Activated CD8-positive, alpha-beta memory T cell treated with anti-CD3 and anti-CD28 coated beads, Interleukin-2, amount 10 ng/mL, durations not matched to agents 7 days and 5 days (primary cell): ENCODE measurements at places on chromosomes 1 and 21. TPM values are rescaled to one million over a fixed set of nuclear protein-coding genes. Genes with fewer than 3 reads are reported as not detected.

- DNase-seq, result no peak
Observed at GRCh38 chr1:75980972-75981897, 49.0 kb upstream of the ASB17 start.

- peak; percentile 31 for DNase-seq
Observed at GRCh38 chr21:46157396-46157986, 2.1 kb upstream of the FTCD start.

DNA sequence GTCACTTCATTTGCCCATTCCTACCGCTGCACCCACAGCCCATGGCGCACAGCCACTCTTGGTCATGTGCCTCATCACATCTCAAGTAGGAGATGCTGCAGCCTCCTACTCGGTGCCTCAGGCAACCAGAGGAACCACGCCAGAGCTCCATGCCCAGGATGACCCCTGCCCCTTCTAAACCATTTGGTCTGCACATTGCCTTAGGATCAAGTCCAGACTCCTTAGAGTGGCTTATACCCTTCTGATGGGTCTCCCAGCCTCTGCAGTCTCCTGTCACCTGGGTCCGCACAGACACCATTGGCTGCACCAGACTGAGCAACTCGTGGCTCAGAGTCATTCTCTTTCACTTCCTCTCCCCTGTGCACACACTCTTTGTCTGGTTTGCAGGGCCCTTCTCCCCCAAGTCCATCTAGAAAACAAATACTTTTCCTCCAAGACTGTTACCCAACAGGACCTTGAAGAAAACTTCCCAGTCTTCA is 2.2 kb upstream of the ADORA3 start:
- DNase-seq, result no peak

DNA sequence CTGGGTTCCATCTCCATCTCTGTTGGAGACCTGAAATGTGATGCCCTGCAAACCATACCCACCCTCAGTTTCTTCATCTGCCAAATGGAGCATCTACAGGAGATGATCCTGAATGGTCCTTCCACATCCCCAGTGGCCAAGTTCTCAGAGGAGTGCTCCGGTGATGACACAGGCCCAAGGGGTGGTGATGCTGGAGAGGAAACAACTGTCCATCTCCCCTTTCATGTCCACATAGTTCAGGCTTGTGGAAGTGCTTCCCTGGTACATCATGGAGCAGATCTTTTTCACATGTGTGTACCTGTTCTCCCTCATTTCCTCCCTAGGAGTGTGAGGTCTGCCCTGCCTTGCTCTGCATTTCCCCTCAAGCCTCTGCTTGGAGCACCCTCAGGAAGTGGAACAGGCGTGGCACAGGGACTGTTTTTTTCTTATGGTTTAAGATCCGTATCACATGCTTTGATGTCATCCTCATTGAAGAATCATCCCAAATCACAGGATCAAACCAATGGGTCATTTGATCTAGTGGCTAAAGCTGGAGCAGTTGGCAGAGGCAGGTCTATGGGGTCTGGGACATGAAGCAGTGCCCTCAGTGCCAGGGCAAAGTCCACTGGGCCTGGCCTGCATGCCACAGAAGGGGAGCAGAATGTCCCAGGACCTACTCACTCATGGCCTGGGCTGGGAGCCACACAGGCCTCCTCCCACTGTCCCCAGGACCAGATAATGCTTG is 8.2 kb upstream of the TRIM63 start:
- no peak for DNase-seq

GRCh38 chr1:199778324-199778955 is 249.1 kb upstream of the NR5A2 start:
- no peak for DNase-seq

The ITLN2 gene
- not detected for total RNA-seq

The B3GALT6 gene
- 17.6 TPM for total RNA-seq

The LIN28A gene
- not detected for total RNA-seq
